ENCODE measurements at places on chromosomes 12 and 14.

GRCh38 chr12:101010896-101011295, 199.1 kb downstream of the SLC5A8 start:
- no peak for DNase-seq

- DNase-seq = no peak
Measured at GRCh38 chr12:111390910-111391309, 14.8 kb upstream of the SH2B3 start.

- DNase-seq = no peak
Measured at GRCh38 chr12:115354007-115354890, 670.3 kb upstream of the TBX3 start.

- no peak for DNase-seq
Measured at GRCh38 chr12:7100239-7100638, 8.0 kb upstream of the C1R start.

DNA sequence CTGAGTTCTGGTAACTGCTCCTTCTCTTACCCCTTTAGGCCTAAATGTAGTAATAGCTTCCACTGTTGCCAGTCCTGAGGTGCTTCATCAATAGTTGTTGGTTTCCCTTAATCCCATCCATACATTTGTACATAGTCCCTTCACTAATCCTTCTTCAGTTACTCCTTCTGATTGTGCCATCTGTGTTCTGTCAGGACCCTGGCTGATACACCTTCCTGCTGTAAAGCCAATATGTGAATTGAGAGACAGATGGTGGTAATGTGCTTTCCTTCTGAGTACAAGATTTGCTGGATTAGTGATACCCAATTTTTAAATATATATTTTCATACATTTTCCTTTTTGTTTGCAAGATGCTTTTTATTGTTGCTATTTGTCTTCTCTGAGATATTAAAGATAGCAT, 66.4 kb downstream of the OTOGL start:
- DNase-seq = no peak
